Progenitor cell of endocrine pancreas (in vitro differentiated cells): ENCODE measurements at places on chromosomes 13 and 19.

DNA sequence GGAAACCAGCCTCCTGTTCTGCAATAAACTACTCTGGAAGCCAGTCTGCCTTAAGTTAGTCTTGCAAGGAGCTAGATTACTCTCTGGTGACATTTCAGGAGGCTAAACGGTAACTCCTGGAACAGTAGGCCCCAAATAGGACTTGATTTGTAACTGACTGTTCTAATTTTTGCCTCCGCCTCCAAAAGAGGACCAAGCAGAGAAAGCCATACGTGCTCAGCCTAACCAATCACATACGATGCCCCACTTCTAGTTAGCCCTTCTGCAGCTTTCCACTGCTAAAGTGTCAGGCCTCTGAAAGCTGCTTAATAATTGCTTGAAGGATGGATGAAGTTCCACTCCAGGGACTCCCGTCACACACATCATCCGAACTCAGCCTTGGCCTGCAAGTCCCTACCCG lies 744 bp downstream of the ZNF805 start:
- no peak for DNase-seq

DNA sequence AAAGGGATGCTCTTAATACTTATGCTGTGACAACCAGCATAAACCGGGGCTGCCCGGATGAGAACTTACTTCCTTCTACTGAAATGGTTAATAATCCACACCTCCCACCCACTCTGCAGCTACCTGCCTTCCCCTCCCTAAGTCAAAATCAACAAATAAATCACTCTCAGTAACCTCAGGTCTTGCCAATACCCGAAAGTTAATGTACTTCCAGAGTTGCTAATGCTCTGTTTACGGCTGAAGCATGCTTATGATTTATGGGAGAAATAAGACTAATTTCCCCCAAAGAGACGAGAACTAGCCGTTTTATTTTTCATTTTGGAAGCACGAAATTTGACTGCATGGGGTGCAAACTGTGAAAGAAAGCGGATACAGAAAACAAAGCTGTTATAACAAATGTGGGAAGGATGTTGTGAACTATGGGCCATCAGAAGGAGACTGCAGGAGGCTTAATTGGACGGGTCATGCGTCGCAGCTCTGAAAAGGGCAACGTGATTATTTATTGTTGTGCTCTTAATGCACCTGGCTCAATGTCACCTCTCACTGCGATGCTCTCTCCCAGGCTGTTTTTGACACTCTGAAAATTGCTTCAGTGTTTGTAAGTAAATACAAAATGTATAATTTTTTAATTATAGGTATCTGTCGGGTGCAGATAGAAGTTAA lies 114.0 kb upstream of the SLC7A1 start:
- no peak for DNase-seq

DNA sequence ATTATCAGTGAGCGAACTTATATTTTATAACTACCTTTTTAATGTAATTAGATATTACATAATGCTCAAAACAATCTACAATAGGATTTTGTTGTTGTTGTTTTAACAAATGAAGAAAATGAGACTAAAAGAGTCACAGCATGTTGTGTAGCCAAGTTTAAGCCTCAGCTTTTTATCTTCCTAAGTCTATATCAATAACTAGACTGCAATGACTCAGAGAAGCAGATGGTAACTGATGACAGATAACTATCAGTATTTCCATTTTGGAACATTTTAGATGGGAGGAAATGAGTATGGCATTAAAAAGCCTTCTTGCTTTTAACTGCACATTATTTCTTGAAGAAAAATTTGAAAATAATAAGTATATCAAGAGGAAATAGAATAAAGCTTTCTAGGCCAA lies 825.2 kb downstream of the SLITRK1 start:
- DNase-seq, result no peak

DNA sequence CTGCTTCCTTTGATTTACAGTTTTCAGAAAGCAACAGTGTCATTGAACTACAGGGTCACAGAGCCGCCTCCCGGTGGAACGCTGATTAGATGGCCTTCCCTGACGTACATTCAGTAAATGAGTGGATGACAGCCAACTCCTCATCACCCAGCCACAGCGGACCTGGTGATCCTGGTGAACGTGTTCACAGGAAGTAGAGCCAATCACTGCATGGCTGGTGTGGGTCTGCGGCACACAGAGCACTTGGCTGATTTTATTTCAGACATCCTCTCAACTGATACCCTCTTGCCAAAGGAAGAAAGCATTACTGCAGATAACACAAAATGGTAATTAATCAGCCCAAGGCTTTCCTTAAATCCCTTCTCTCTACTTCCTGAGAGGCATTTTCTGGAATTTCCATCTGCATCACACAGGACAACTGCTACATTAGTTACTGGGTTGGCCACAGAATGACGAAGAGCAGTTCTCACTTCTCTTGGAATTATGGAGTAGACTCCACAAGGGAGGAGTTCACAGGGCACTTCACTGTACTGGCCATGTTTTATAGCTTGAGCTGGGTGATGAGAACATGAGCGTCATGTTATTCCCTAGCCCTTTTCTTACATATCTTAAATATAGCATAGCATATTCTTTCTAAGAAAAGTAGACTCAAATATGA lies 84.0 kb upstream of the SLC7A1 start:
- no peak for DNase-seq

- DNase-seq, result no peak
These were observed 1289.4 kb downstream of the PCDH9 start for GRCh38 chr13:65940720-65941119.

- DNase-seq, result no peak
These were observed 1.7 kb upstream of the DLEU7 start for GRCh38 chr13:50845211-50845610.

GRCh38 chr19:48102870-48103751 lies 7.5 kb downstream of the PLA2G4C start:
- DNase-seq, result peak; percentile 17

- DNase-seq, result no peak
These were observed 64.2 kb upstream of the GTF2F2 start for GRCh38 chr13:45055902-45056648.

DNA sequence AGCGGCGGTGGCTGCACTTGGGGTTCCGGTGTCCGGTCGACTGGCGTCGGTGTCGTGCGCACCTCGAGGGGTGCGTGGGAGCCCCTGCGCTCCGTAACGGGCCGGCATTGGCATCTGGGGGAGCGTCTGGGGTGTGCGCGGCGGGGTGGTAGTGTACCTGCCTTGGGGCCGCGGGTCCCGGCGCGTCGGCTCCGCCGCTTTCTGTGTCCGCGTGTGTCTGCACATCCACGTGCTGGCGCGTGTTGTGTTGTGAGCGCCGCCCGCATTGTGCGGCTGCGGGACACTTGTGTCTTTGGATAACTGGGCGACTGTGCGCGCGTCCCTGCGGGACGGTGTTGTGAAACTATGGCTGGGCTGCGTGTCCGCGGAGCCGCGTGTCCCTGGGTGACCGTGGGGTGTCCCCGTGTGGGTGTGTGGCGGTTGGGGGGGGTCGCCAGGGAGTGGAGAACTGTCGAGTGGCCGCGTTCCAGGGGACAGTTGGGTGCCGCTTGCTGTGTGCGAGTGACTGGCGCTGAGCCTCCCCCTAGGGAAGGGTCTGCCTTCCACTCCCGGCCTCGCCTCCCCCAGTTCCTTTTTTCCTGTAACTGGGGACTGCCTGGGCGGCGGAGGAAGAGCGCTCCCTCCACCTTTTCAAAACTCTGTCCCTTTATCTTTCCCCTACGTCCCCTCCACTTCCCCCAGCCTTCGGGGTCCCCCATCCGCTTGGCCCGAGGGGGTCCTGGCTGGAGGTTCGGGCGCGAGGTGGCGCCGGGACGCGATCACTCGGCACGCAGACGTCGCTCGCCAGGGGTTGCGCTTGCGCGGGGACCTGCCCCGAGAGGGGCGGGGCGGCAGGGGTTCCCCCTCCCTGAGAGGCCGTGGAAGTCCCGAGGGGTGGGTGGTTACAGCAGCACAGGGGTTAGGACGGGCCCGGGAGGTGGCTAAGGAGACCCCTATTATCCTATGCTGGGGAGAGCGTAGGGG lies 5.7 kb upstream of the NFIC start:
- no peak for DNase-seq

GRCh38 chr19:43105496-43105895 lies 23.0 kb upstream of the PSG2 start:
- DNase-seq, result no peak

DNA sequence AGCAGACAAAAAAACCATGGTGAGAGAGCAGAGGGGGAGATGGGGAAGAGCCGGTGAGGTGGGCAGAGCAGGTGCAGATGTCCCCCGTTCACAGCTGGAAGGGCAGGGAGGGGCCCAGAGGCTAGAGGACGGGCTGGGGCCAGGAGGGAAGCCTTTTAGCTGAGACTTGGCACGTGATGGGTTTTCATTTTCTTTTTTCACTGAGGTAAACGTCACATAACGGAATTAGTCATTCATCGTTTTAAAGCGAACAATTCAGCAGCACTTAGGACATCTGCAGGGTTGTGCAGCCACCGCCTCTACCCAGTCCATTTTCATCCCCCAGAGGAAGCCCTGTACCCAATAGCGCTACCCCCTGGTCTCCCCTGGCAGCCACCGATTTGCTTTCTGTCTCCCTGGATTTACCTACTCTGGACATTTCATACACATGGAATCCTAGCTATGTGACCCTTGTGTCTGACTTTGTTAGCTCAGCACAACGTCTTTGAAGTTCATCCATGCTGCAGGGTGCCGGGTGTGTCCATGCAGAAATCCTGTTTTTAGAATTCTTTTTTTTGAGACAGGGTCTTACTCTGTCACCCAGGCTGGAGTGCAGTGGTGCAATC lies 16.0 kb upstream of the EMC10 start:
- no peak for DNase-seq

DNA sequence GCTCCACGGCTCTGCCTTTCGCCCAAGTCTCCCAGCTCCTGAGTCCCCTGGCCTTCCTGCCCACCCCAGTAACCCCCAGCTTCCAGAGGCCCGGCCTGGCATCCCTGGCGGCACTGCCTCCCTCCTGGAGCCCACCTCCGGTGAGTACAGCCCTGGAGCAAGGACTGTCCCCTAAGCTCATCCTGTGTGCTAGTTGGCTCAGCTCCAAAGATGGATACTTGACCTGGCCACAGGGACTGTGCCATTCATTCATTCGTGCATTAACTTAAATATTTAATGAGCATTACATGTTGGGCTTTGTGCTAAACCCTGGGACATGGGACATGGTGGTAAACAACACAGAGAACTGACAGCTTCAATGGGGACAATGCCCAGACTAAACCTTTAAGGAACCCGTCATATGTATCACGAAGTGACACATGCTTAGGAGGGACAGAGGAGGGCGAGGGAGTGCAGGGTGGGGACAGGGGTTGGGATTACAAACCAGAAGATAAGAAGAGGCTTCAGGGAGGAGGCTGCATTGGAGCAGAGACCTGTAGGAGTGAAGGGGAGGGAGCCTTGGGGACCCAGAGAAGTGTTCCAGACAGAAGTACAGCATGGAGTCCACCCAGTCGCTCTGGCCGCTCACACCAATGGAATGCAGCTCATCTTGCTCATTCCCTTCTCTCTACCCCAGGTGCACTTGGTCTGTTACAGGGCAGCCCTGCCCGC lies 6.9 kb upstream of the OVOL3 start:
- no peak for DNase-seq

- DNase-seq, result peak; percentile 17
These were observed 1.1 kb downstream of the KEAP1 start for GRCh38 chr19:10501971-10502523.

- DNase-seq, result no peak
These were observed 3.8 kb upstream of the SLC7A9 start for GRCh38 chr19:32873247-32873959.

DNA sequence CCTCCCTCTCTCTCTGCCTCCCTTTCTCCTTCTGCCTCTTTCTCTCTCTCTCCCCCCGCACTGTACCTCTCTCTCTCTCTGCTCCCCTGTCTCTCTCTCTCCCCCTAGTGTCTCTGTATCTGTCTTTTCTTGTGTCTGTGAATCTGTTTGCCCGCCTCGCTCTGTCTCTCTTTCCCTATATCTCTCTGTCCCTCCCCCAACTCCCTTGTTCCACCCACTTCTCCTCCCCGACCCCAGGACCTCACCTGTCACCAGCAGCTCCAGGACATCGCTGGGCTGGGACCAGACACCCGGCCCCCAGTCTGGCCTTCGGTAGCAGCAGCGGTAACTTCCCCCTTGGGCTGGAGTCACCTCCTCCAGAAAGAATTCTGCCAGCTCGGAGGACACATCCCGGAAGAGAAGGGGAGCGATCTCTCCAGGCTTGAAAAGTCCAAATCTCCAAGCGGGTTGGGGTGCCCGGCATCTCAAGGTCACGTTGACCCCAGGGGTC lies 3.9 kb downstream of the OSCAR start:
- no peak for DNase-seq

DNA sequence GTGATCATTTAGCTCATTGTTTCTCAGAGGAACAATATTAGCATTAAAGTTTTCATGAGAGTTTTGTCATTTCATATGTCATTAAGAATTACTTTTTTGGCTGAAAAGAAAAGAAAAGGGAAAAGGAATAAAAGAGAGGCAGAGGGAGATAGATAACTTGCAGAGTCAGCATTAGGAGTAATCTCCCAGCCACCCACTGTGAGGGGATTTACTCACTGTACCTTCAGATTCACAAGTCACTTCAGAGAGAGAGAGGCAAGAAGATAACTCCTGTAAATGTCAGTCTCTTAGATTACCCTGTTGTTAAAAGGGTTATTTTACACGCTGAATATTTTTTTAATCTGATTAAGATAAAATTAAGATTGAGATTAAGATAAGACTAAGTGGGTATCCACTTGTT lies 125.2 kb downstream of the POU4F1 start:
- DNase-seq, result no peak

DNA sequence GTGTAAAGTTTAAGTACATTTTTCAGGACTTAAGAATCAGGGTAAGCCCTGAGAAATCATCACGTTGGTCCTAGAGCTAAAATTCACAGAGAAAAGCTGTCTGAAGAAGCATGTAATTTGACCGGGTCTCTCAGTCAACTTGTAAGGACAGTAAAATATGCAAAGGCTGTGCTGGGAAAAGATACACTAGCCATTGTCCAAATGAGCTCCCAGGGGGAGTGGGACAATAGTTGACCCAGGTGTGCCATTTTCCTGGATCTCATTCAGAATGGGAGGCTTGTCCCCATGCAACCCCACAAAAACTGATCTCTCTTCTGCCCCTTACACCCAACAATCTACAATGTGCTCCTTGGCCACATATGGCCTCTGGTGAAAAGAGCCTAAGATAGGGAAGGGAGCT lies 437.9 kb downstream of the KLF12 start:
- DNase-seq, result no peak

GRCh38 chr13:48990900-48991299 lies 15.2 kb downstream of the FNDC3A start:
- no peak for DNase-seq

DNA sequence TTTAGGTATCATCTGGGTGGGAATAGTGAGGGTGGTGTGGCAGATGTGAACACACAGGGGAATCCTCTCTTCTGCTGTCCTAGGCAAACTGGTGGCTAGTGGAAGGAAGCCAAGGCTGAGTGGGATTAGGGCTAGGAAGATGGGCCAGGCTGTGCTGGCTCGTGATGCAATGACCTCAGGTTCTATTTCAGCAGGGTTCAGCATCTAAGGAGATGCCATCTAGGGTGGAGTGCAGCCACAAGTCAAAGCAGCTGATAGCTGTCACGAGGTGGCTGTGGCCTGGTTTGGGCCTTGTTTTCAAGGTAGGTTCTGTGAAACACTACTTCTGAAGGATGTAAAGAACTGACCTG lies 21.6 kb downstream of the ARL11 start:
- DNase-seq, result no peak
